Esophagus (tissue), 2 donors: ENCODE measurements at places on chromosomes 13 and 19. TPM values are rescaled to one million over a fixed set of nuclear protein-coding genes. Genes with fewer than 3 reads are reported as not detected.

TTC9B gene
- polyA plus RNA-seq: not detected

LILRA1 gene
- polyA plus RNA-seq: 0.21 TPM

ELANE gene
- polyA plus RNA-seq: 0.24 TPM

TNFRSF19 gene
- polyA plus RNA-seq: 4.2 TPM
